AG08395 (cell line): ENCODE measurements at places on chromosomes 16 and 17.

GRCh38 chr16:11913425-11914079 lies 2.2 kb downstream of the GSPT1 start:
- DNase-seq: peak; percentile 12

- peak; percentile 86 for DNase-seq
Measured at GRCh38 chr17:35726127-35726952, 5.1 kb upstream of the RASL10B start.

DNA sequence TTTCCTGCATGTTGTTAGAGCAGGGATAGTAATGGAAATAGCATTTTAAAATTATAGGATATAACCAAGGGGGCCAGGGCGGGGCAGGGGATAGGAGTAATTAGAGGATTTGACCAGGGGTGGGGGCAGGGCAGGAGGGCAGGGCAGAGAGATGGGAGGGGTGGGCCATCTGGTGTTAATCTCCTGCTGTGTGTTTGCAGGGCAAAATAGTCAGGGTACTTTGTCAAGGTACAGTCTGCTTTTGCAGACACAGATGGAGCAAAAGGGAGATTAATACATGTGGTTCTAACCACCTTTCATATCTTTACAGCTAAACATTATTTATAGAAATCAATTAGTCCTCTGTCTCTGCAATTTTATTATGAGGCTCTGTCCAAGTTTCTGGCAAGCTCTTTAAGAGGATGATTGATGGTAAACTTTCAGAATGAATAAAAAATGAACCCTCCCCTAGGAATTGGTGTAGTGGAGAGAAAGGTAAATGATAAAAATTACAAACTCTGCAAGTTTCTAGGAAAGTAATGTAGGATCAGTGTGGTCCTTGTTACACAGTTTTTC lies 6.6 kb downstream of the ANKFN1 start:
- DNase-seq: no peak

GRCh38 chr16:47310792-47311211 lies 150.1 kb downstream of the ITFG1 start:
- no peak for DNase-seq

- DNase-seq: no peak
Measured at GRCh38 chr17:8467527-8467926, 31.8 kb downstream of the NDEL1 start.

DNA sequence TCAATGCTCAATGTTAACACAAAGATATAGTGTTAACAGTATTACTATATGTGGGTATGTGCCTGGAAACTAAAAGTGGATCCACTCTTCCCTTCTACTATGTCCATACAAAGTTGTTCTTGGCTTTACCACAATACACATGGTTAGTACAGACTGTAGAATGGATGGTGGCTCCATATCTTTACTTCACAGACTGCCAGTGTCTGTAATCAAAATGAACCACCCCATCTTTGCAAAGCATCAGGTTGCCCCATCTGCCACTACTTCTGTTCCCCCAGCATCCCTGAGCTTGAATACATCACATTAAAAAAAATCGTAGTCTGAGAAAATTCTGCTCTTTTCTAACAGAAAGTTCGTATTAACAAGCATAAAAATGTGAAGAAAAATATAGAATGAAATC lies 30.0 kb downstream of the USP32 start:
- no peak for DNase-seq

DNA sequence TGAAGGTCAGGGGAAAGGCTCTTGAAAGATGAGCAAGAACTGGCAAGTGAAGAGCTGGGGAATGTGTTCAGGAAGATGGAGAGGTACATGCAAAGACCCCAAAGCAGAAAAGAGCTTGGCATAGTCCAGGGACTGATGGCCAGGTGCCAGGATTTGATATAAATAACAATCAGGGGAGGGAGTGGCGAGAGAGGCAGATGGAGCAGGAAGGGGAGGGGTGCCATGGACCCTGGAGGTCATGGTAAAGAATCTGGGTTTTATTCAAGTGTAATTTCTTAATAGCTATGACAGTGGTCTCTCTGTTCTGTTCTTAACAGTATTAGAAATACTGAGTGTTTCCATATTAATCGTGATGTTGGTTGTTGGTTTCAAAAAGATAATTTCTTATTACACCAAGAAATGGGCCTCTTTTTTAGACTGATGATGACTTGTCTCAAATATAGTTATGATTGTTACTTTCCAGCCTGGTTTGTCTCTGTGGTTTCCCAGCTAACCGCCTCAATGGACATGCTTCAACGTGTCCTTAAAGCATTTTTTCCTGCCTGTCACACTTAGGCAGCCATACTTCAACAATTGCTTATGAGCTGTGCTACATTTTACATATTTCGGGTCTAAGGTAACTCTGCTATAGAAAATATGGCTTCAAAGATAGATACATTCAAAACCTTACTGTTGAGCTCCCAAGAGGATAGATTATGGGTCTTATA lies 49.4 kb downstream of the MYH10 start:
- DNase-seq: no peak

GRCh38 chr16:83581994-83582747 lies 225.6 kb upstream of the HSBP1 start:
- no peak for DNase-seq

DNA sequence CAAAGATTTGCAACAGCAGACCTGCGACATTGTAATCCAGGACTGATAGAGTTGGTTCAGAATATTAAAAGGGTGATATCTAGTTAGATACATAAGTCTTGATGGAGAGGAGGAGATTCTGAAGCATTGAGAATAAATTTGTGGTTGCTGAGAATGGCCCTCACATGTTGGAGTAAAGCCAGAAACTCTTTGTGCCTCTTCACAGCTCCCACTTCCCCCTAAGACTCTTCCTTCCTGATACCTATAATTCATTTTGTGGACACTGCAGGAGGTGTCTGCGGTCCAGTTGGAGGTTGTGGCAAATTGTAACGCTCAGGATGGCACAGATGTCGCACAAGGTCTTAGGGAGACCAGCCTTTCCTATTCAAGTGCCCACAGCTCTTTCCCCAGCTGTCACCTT lies 17.5 kb downstream of the WWOX start:
- no peak for DNase-seq

DNA sequence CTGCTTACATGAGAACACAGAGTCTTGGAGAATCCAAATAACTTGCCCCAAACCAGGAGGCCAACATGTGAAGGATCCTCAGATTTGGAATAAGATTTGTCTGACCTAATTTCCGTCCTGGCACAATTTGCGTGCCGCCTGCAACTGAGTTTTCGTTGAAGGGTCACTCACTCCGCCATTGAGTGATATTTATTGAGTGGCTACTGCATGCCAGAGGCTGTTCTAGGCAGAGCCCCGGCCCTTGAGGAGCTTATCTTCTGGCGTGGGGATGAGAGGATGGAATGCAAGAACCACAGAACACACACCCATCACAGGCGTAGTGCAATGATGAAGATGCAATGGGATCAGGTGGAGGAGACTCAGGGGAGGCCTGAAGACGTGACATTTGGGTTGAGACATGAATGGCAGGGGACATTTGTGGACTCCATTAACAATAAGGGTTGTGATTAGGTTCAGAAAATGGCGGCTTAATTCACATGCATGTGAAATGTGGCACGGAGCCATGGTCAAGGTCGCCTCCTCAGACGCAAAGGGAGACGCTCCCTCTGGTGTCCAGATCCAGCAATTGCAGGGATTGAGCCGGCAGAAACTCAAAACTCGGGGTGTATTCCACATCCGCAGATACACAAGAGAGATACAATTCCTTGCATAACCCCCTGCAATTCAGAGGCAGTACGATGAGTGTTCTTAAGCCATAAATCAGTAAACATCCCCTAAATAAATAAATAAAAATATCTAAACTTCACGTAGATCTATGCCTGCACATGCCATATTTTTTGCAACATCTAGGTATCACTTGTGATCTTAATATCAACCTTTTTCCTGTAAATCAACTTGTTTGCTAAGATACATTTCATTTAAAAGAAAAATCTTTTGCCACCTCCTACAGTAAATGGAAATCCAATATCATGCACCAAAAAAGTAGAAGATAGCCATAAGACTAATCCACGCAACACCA lies 57.9 kb upstream of the CACNG4 start:
- DNase-seq: peak; percentile 71

DNA sequence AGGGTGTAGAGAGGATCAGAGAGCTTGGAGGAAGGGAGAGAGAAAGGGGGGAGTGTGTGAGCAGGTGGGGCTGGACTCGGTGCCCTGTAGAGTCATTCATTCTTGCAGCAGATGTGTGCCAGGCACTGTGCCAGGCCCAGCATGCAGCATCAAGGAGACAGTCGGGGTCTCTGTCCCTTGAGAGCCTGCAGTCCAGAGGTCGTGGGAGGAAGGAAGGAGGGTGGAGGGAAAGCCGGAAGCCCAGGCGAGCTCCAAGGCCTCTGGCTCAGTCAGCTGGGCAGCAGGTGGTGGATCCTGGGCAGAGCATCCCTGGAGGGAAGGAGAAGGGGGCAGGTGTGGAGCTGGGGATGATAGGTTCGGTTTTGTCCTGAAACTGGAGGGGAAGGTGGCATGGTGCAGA lies 27.5 kb downstream of the EPN2 start:
- DNase-seq: no peak
